ENCODE measurements at places on chromosomes 11 and 22. TPM values are rescaled to one million over a fixed set of nuclear protein-coding genes. Genes with fewer than 3 reads are reported as not detected.

DNA sequence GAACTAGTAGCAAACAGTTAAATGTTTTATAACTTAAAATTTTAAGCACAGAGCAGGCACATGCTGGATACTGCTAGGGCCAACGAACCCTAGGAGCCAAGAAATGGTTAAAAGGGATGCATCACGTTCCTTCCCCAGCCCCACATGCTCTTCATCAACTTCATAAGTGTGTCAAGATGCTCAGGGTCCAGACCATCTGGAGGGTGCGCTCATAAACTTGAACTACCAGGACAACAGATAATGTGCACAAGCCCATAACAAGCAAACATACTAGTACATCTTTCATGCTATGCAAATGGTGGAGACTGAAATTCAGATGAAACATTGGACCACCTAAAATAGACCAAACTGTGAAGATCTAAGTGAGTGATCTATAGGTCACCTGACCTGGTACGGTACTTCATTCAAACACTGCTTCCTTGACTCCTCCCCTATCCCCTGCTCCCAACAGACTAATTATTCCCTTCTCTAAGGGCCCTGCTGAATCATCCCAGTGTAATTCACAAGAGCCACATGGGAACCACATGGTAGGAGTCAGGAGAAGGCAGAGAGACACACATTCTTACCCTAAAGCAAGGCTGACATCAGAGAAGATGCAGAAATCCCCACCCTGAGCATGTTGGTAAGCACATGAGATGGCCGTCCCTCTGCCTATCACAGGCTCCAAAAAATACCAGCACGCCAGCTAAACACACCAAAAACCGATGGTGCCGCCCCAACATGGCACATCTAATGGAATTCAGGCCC lies 83.9 kb downstream of the ETS1 start:
- H3K27me3 ChIP-seq = no peaks in the 10 kb centered on the region
- no peak overlapping the region for H3K27ac ChIP-seq
- H3K36me3 ChIP-seq = no peaks in the 10 kb centered on the region

DNA sequence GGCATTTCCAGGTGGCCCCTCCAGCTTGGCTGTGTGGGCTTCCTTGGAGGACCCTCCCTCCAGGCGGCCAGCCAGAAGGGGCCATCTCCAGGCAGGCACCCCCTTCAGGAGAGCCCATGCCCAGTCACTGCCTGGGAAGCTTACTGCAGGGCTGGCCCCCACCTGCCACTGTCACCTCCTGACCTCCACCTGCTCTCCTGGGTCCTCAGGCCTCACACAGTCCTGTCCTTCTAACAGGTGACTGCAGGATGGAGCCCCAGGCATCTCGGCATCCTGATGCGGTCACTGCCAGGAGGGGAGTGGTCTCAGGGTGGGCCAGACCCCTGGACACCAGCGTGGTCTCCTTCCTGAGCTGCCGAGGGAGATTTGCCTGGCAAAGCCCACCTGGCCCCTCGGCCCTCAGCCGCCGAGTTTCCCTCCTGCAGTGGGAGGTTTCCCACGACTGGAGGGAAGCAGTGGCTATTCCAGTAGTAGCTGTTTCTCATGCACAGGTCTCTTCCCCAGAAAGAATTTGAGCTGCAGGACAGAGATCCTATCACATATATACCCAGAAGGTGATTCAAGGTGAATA lies 13.0 kb downstream of the TBX1 start:
- H3K27ac ChIP-seq = no peak overlapping the region
- no peak for DNase-seq
- peaks cover 5% of the 10 kb centered on the region for H3K27me3 ChIP-seq
- H3K4me1 ChIP-seq = no peaks in the 10 kb centered on the region
- H3K36me3 ChIP-seq = no peaks in the 10 kb centered on the region

Gene LINC01488
- not detected for total RNA-seq

- no peaks in the 10 kb centered on the region for H3K36me3 ChIP-seq
- H3K27ac ChIP-seq = no peak overlapping the region
- H3K4me3 ChIP-seq = no peak overlapping the region
- no peaks in the 10 kb centered on the region for H3K4me1 ChIP-seq
- DNase-seq = peak; percentile 50
Observed at GRCh38 chr11:133134314-133135173, 397.8 kb downstream of the OPCML start.

DNA sequence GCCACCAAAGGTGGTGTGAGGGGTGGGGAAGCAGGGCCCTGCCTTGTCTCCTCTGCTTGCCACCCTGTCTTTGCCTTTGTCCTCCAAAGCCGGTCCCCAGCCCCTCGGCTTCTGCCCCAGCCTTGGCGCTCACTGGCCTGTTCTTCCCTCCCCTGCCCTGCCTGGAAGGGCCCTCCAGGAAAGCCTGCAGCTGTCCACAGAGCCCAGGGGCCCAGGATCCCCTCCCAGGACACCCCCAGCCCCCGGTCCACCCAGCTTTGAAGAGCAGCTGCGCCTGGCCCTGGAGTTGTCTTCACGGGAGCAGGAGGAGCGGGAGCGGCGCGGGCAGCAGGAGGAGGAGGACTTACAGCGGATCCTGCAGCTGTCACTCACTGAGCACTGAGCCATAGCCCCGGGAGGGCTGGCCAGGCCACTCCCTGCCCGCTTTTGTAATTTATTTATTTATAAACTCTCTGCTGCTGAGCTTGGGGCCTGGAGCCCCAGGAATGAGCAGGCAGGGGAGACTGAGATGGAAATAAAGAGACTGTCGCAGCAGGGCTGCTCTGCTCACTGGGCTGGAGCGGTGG lies 1.3 kb upstream of the SSH3 start:
- no peaks in the 10 kb centered on the region for H3K27me3 ChIP-seq
- peak overlapping the region; percentile 96 for H3K4me3 ChIP-seq
- peaks cover 10% of the 10 kb centered on the region for H3K4me1 ChIP-seq
- peak overlapping the region; percentile 62 for H3K27ac ChIP-seq
- DNase-seq = peak; percentile 71

Gene C11orf91
- not detected for total RNA-seq
